ENCODE measurements at places on chromosomes 2 and 18. TPM values are rescaled to one million over a fixed set of nuclear protein-coding genes. Genes with fewer than 3 reads are reported as not detected.

SPATA3 gene
- not detected for total RNA-seq

DNA sequence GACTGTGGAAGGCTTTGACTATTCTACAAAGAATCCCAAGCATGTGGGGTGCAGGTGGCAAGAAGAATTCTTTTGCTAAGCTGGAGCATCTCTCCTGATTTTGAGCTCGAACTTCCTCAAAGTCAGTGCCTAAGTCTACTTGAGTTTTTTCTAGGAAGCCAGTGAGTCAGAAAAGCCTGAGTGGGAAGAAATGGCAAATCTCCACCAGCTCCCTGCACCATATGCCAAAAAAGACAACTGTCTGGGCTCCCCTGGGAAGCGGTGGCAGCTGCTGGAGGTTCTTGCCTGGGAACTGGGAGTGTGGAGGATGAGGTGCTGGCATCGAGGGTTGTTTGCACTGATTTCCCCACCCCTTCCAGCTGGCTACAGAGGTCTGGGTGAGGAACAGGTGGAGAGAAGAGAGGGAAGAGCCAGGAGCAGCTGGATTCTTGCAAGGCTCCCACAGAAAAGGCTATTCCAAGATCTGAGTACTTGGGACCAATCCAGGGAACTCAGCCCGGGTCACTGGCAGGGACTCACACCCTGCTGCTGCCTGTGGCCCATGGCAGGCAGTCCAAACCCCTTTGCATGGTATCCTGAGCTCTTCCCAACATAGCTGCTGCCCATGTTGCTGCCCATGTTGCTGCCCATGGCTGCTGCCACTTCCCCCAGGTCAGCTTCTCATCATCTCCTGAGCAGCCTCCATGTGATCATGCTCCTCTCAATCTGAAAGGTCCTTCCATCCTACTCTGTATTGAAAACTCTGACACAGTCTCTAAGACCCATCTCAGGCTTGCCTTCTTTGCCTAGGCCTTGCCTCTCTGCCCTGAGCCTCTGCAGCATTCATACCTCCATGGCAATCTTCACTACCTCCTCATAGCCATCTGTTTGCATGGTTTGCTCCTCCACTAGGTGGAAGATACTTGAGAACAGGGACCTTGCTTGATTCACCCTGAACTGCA, 128.3 kb upstream of the SPATS2L start:
- DNase-seq: no peak

DNA sequence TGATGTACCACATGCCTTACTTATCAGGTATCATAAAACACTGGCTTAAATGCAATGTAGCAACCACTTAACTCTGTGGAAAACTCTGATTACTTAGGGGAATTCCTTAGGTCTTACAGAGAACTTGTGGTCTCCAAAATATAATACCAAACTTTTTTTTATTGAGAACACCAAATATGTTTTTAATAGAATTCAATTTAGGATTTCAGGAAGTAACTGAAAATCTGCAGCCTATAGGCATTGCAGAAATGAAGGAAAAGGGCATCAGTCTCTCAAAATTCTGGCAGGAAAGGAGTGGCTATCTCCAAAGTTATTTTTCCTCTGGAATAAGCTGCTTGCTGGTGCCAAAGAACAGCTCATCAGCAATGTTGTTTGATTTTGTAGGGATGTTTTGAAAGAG, 105.3 kb upstream of the UGP2 start:
- DNase-seq: no peak

DNA sequence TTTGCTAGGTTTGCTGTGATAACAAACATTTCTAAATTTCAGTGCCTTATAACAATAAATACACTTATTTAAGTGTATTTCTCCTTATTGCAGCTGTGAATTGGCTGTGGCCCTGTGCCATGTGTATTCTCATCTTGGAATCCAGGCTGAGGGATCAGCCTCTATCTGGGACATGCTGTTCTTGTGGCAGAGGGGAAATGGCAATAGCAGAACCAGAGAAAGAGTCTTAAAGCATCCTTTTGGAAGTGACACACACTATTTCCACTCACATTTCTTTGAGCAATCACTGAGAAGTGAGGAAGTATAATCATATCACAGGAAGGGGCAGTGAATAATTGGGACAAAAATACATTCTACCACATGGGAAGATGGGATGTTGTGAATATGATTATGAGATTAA, 66.2 kb upstream of the PROKR1 start:
- no peak for DNase-seq

GRCh38 chr2:217517402-217517801, 485.4 kb downstream of the TNS1 start:
- no peak for DNase-seq

DNA sequence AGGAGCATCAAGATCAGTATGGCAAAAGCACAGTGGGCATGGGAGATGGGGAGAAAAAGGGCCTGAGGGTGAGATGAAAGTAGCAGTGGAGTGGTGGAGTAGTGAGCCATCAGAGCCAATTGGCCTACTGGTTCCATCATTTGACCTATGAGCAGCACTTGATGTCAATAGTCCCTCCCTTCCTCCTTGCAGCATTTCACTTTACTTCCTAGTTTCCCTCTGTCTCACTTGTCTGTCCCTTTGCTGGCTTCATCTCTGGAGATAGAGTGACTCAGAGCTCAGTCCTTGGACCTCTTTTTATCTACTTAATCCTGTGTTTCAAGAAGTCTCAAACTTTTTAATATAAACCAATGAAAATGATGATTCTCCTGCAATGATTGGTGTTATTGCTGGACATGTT, 32.1 kb downstream of the FBXO48 start:
- no peak for DNase-seq

SETBP1 gene
- 11.0 TPM for total RNA-seq

GRCh38 chr18:31711365-31712172, 27.2 kb upstream of the B4GALT6 start:
- no peak for DNase-seq

DNA sequence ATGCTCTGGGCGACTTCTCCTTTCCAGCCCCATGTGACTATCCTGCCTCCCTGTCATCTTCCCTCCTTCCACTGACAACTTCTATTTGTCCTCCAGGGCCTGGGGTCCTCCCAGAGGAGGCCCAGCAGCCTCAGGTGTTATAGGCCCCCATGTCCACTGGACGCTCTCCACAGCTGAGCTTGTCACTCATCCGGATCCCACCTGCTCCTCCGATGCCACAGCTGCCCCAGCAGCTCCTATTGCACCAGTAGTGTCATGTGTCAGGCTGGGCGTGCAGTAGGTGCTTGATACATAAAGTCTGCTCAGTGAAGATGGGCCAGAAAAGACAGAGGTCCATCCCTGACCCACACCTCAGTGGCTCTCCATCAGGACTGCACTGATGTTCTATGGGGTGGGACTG, 305.7 kb upstream of the MYT1L start:
- no peak for DNase-seq

DNA sequence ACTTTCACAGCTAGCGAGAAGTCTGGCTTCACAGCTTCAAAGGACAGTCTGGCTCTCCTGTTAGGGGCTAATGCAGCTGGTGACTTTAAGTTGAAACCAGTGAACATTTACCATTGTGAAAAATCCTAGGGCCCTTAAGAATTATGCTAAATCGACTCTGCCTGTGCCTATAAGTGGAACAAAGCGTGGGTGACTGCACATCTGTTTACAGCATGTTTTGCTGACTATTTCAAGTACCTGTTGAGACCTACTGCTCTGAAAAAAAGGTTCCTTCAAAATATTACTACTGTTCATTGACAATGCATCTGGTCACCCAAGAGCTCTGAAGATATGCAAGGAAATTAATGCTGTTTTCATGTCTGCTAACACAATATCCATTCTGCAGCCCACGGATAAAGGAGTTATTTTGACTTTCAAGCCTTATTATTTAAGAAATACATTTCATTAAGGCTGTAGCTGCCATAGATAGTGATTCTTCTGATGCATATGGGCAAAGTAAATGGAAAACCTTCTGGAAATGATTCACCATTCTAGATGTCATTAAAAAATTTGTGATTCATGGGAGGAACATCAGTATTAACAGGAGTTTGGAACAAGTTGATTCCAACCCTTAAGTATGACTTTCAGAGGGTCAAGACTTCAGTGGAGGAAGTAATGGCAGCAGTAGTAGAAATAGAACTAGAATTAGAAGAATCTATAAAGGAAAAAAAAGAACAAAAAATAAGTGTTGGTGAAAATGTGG, 48.9 kb downstream of the POLR1A start:
- no peak for DNase-seq

All from lower leg skin (tissue), 4 donors.